Effector memory CD8-positive, alpha-beta T cell (primary cell): ENCODE measurements at places on chromosomes 3 and 15.

GRCh38 chr15:58924327-58924726, 9.2 kb downstream of the SLTM start:
- DNase-seq = no peak
- H3K36me3 ChIP-seq = peaks cover 55% of the 10 kb centered on the region
- H3K4me3 ChIP-seq = no peak overlapping the region
- H3K27ac ChIP-seq = no peak overlapping the region

GRCh38 chr3:97927704-97928103, 44.5 kb downstream of the RIOX2 start:
- no peak for DNase-seq
- no peak overlapping the region for H3K27ac ChIP-seq
- H3K4me3 ChIP-seq = no peak overlapping the region
- H3K36me3 ChIP-seq = no peaks in the 10 kb centered on the region

- H3K4me3 ChIP-seq = no peak overlapping the region
- H3K27ac ChIP-seq = no peak overlapping the region
- no peaks in the 10 kb centered on the region for H3K4me1 ChIP-seq
- no peaks in the 10 kb centered on the region for H3K27me3 ChIP-seq
- no peak for DNase-seq
These were observed 185.2 kb downstream of the MEIS2 start for GRCh38 chr15:36914960-36915808.

DNA sequence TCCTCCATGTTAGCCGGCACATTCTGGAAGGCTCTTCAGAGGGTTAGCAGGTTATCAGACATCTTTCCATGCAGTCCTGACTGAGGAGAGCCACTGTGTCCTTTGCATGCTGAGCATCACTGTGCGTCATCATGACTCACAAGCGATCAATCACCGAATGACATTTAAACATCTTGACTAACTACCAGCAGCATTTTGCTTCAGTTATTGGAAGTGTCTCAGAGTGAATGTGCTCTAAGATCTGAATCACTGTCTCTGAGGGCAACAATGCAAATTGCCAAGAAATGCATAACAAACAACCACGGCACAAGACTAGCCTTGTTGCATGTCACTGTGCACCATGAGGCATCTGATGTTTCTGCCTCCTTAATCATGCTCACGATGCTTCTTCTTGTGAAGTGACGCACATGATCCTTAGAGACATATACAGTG, 18.3 kb upstream of the ATP8B4 start:
- no peak for DNase-seq
- H3K4me3 ChIP-seq = no peak overlapping the region
- no peaks in the 10 kb centered on the region for H3K36me3 ChIP-seq
- no peak overlapping the region for H3K27ac ChIP-seq

GRCh38 chr3:50652709-50653108, 22.0 kb upstream of the DOCK3 start:
- H3K4me1 ChIP-seq = peaks cover 3% of the 10 kb centered on the region
- H3K4me3 ChIP-seq = no peak overlapping the region
- peak; percentile 40 for DNase-seq
- H3K27me3 ChIP-seq = no peaks in the 10 kb centered on the region
- H3K27ac ChIP-seq = peak overlapping the region; percentile 79
- H3K36me3 ChIP-seq = peaks cover 14% of the 10 kb centered on the region

- no peaks in the 10 kb centered on the region for H3K27me3 ChIP-seq
- no peak overlapping the region for H3K4me3 ChIP-seq
These were observed 325.2 kb downstream of the ZBBX start for GRCh38 chr3:167054926-167055325.

DNA sequence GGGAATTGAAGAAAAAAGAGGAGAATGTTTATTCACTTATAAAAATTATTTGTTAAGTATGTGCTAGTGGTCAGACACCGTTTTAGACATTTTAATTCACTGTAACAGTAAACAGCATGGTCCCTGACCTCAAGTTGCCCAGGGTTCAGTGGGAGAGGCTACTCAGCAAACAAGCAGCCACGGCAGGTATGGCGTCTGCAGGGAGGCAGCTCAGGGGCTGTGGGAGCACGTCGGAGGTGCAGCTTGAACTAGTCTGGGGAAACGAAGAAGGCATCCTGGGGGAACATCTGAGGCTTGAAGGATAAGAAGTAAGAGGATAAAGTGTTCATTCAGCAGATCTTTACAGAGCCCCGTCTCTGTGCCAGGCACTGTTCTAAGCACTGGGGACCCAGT, 66.0 kb downstream of the CRTC3 start:
- H3K4me3 ChIP-seq = no peak overlapping the region
- no peaks in the 10 kb centered on the region for H3K27me3 ChIP-seq
- DNase-seq = no peak
- peaks cover 15% of the 10 kb centered on the region for H3K36me3 ChIP-seq

DNA sequence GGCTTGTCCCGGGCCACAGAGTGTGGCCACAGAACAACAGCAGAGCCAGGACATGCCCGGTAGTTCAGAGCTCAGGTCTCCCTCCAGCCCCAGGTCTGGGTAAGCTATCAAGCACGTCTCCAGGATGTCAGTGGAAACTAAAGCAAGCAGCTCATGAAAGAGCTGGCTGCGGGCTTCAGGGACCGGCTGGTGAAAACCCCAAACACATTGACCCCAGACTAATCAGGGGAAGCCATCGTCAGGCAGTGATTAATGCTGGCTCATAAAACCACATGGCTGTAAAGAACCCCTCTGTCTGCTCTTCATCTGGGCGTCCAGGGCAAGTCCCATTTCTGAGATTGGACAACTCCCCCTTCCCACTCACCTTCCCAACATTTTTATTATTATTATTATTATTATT, 37.8 kb downstream of the LMCD1 start:
- no peak for DNase-seq
- H3K36me3 ChIP-seq = no peaks in the 10 kb centered on the region
- H3K4me1 ChIP-seq = no peaks in the 10 kb centered on the region
- H3K4me3 ChIP-seq = no peak overlapping the region

GRCh38 chr3:158492685-158493084, 78.3 kb upstream of the MLF1 start:
- no peaks in the 10 kb centered on the region for H3K27me3 ChIP-seq
- DNase-seq = no peak
